ENCODE measurements at places on chromosomes 11 and 22.

- no peak for DNase-seq
Measured at GRCh38 chr11:108906826-108907225, 242.0 kb downstream of the DDX10 start.

- DNase-seq = no peak
Measured at GRCh38 chr11:96205460-96205809, 137.6 kb downstream of the MAML2 start.

GRCh38 chr11:105203569-105204240 lies 64.1 kb upstream of the CARD18 start:
- no peak for DNase-seq

DNA sequence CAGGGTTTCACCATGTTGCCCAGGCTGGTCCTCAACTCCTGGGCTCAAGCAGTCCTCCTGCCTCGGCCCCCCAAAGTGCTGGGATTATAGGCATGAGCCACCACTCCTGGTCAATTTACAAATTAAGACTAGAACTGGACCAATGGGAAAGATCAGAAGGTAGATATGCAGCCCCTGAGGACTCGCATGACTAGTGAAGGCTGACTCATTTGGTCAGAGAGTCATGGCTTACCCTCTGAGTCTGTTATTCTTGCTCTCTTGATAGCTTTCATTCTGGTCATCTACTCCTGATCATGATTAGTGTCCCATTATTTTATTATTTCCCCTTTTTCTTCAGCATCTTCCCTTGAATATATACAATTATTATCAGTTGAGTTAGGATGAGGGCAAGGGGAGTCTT lies 2.7 kb upstream of the LDHAL6A start:
- no peak for DNase-seq

DNA sequence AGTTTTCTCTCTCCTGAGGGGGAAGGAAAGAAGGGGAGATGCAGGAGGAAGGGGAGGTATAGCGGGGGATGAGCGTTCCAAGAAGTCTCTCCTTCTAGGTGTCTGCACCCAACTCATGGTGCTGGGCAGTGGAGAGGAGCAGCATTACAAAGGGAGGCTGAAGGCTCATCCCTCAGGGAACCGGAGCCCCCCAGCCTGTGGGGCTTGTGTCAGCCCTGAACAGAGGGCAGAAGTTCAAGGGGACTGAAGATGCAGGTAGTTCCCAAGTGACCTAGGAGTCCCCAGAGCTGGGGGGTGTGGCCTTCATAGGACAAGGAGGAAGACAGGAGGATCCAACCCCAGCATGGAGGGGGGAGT lies 1.8 kb downstream of the C11orf68 start:
- DNase-seq = no peak

DNA sequence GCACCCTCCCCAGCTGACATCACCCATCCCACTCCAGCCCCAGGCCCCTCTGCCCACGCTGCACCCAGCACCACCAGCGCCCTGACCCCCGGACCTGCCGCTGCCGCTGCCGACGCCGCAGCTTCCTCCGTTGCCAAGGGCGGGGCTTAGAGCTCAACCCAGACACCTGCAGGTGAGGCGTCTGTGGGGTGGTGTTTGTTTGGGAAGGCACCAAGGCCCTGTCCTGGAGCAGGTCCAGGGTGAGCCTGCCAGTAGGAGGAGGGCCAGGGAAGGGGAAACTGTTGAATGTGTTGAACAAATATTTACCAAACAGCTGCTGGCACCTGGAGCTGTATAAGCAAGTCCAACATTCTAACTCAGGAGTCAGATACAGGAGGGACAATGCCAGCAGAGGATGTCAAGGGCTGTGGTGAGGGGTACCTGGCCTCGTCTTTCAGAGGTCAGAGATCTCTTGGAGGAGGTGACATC lies 3.1 kb downstream of the VEGFB start:
- no peak for DNase-seq

- no peak for DNase-seq
Measured at GRCh38 chr11:47906066-47906465, 57.9 kb upstream of the NUP160 start.

- DNase-seq = no peak
Measured at GRCh38 chr11:8100158-8100557, 19.1 kb downstream of the TUB start.

GRCh38 chr22:47030881-47031627 lies 268.6 kb downstream of the TBC1D22A start:
- DNase-seq = no peak

Data from GM12891 (cell line).